ENCODE measurements at places on chromosomes 1 and 21.

DNA sequence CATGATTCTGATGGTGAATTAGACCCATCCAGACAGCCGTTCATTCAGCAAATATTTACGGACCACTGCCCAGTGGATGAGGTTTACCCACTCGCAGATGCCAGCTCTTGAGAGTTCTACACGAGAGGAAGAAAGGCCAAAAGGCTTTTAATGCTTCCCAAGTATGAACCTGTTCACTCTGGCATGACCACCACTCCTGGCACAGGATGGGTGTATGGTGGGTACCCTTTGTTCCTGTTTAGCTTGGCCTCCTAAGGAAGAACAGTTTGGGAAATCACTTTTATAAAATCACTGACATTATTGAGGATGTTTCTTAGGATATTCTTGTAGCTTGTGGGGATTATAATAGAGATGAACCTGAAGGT lies 67.2 kb downstream of the HMGB4 start:
- H3K27ac ChIP-seq = no peak overlapping the region
- no peaks in the 10 kb centered on the region for H3K4me1 ChIP-seq
- no peaks in the 10 kb centered on the region for H3K36me3 ChIP-seq
- H3K27me3 ChIP-seq = no peaks in the 10 kb centered on the region
- H3K4me3 ChIP-seq = no peak overlapping the region

GRCh38 chr1:169779150-169779549 lies 15.6 kb downstream of the METTL18 start:
- no peaks in the 10 kb centered on the region for H3K4me1 ChIP-seq
- no peak overlapping the region for H3K27ac ChIP-seq
- no peaks in the 10 kb centered on the region for H3K27me3 ChIP-seq
- DNase-seq = no peak
- H3K4me3 ChIP-seq = no peak overlapping the region

GRCh38 chr1:229479660-229480399 lies 28.3 kb downstream of the NUP133 start:
- peaks cover 23% of the 10 kb centered on the region for H3K36me3 ChIP-seq
- H3K4me1 ChIP-seq = no peaks in the 10 kb centered on the region
- no peaks in the 10 kb centered on the region for H3K27me3 ChIP-seq
- no peak overlapping the region for H3K4me3 ChIP-seq

GRCh38 chr1:220484135-220484534 lies 43.8 kb upstream of the MARK1 start:
- H3K27me3 ChIP-seq = no peaks in the 10 kb centered on the region
- no peak overlapping the region for H3K4me3 ChIP-seq
- no peak for DNase-seq
- no peaks in the 10 kb centered on the region for H3K36me3 ChIP-seq

- no peaks in the 10 kb centered on the region for H3K36me3 ChIP-seq
- no peak overlapping the region for H3K27ac ChIP-seq
- H3K27me3 ChIP-seq = no peaks in the 10 kb centered on the region
- H3K4me3 ChIP-seq = no peak overlapping the region
These were observed 61.4 kb downstream of the FASLG start for GRCh38 chr1:172720339-172720738.

All from CD8-positive, alpha-beta memory T cell (primary cell).